Effector CD4-positive, alpha-beta T cell (primary cell): ENCODE measurements at places on chromosomes 6 and 20.

GRCh38 chr6:14804785-14805210, 441.1 kb upstream of the JARID2 start:
- no peak for DNase-seq

DNA sequence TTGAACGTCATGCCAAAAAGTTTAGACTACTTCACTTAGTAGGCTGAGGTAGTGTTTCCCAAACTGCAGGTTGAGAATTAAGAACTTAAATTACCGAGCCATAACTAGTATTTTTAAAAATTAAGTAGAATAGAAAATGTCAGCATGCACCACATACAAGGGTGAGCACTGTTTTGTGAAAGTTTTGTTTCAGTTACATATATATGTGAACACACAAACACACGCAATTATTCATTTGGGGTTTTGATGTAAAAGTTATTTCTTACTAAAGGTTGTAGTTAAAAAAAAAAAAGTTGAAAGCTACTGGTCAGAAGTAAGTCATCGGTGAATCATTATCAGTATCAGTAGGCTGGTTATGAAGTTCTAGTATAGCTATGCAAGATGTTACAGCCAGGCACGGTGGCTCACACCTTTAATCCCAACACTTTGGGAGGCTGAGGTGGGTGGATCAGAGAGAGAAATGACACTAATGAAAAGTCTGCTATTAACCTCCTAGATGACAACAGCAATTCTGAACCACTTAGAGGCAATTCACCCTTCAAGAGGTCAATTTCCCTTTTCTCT, 24.1 kb downstream of the FASTKD5 start:
- DNase-seq: no peak

- no peak for DNase-seq
Measured at GRCh38 chr6:19463250-19463649, 373.9 kb upstream of the ID4 start.

- no peak for DNase-seq
Measured at GRCh38 chr6:34457742-34458735, 7.8 kb upstream of the PACSIN1 start.

GRCh38 chr20:50050660-50051308, 62.2 kb downstream of the UBE2V1 start:
- no peak for DNase-seq

DNA sequence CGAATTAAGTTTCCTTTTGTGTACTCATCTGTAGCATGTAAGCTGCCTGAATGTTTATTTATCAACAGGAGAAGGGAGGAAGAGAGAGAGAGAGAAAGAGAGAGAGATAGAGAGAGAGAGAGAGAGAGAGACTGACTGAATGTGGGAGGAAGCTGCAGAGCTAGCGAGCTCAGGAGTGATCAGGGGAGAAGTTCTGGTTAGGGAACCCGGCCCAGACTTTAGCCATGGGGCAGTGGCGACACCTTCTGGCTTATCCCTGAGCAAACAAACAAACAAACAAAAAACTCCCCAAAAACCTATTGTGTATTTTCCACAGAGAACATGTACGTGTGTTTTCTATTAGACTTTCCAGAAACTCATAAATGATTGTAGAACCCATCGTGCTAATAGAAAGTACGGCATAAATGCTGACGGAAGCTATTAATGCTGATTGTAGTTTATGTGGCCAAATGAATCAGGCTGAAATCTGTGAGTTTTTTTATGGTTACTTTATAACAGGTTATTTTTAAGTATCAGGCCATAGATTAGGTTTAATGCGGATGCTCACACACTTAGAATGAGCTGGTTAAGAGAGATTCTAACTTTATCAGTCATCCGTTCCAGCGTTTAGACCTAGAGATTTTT, 92.8 kb downstream of the CLIC5 start:
- peak; percentile 16 for DNase-seq

- peak; percentile 25 for DNase-seq
Measured at GRCh38 chr6:27684264-27685211, 211.6 kb upstream of the ZNF184 start.

DNA sequence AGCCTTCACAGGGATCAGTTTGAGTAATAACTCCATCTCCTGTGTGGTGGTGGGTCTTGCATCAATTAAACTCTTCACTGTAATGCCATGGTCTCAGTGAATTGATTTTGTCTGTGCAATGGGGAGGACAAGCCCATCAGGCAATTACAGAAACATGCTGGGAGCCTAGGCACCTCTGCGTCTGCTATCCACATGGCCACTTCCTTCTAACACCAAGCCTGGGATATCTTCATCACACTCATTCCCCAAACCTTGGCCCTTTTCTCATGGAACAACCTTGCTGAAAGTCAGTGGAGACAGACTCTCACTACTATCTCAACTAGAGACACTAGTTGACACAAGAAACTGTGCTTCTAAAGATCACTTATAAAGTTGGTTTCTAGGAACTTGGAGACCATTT, 210.1 kb upstream of the SHLD1 start:
- DNase-seq: no peak

- DNase-seq: no peak
Measured at GRCh38 chr6:130026859-130027258, 8.5 kb downstream of the L3MBTL3 start.

GRCh38 chr20:14583413-14583812, 246.0 kb upstream of the FLRT3 start:
- no peak for DNase-seq

- no peak for DNase-seq
Measured at GRCh38 chr6:36241728-36242127, 28.1 kb upstream of the PNPLA1 start.

DNA sequence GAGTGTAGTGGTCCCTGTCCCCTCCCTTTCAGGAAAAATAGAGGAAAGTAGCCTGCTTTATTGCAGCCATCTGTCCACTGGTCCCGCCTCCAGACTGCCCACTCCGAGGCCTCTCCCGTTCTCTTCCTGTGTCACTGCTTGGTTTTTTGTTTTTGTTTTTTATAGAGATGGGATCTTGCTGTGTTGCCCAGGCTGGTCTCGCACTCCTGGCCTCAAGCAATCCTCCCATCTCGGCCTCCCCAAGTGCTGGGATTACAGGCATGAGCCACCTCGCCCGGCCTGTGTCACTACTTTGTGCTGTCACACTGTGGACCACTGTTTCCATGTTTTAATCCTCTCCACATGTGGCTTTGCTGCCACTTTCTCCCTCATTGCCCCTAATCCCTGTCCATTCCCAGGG, 71.2 kb downstream of the ZBTB2 start:
- DNase-seq: no peak

- no peak for DNase-seq
Measured at GRCh38 chr20:45060294-45060693, 40.6 kb downstream of the KCNS1 start.

- DNase-seq: peak; percentile 25
Measured at GRCh38 chr20:21395666-21396598, 1.4 kb downstream of the NKX2-4 start.

GRCh38 chr20:20371083-20371482, 3.2 kb downstream of the INSM1 start:
- DNase-seq: no peak

- no peak for DNase-seq
Measured at GRCh38 chr20:444862-445426, 17.4 kb downstream of the TBC1D20 start.

DNA sequence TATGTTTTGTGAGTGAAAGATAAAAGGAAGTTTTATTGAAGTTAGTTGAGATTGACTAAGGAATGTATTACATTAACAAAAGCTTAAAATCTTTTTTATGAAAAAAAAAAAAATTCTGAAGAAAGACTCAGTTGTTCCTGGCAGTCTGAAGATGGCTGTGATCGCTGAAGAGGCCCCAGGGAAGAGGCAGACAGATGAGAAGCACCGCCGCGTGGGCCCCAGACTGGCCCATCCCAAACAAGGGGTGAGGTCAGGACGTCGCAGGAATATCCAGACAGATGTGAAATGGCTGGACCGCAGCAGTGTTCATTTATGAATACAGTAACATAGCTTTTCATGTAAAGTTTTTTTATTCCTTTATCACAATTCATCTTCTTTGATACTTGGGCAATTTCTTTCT, 194.2 kb downstream of the TBXT start:
- no peak for DNase-seq

DNA sequence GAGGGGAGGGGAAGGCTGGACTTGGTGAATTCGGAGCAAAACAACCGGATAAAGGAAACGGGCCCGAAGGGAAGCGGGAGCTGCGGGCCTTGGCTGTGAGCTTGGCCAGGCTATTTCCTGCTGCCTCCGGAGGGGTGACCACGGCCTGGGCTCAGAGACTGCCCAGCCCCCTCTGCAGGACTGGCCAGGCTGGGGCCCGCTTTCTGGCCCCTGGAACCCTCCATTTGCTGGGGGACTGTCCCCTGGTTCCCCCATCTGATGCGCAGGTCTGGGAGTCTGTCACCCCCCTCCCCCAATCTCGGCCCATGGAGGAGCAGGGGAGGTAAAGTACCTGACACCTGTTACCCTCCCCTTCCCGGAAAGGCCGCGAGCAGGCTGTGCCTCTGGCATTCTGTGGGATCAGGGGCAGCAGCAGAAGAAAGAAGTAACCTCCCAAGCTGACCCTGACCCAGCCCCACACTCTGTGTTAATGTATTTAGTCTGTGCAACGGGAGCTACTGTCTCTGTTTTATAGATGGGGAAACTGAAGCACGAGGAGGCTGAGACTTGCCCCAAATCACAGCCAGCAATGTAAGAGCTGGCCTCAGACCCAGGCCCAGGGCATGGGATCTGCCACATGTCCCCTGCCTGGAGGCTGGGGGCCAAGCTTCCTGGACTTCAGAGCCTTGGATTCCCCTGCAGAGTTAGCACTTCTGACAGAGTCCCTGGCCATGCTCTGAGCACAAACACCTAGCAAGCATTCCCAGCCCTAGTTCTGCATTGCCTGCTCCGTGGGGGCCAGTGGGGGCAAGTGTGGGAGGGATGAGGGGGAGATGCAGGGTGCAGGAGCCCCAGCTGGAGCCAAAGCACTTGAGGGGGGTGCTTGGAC, 3.5 kb downstream of the C20orf204 start:
- DNase-seq: no peak

DNA sequence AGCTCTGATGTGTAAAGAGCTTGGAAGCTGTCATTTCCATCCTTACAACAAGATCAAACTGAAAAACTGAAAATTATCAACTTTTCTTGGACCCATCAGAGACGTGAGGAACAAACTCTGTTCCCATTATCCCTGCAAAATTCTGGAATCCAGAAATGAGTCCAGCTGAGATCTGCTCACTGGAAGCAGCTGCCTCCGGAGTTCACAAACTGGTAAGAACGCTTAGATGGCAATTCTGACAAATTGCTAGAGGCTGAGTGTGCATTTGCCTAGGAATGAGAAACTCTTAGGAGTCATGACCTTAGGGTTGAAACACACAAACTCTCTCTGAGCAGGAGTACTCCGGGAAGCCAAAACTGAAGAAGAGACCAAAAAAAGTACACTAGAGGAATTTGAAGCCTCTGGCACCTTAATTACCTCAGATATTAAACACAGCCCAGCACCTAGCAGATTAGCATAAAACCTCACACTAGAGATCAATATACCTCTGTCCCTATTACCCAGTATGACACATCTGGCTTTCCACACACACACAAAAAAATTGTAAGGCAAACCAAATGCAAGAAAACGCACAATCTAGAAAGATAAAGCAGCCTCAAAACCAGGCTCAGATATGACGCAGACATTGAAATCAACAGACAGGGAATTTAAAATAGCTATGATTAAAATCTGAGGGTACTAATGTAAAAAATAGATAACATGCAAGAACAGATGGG, 233.5 kb upstream of the SGK1 start:
- DNase-seq: no peak
